ENCODE measurements at places on chromosomes 3 and 15.

GRCh38 chr3:176562331-176562730 is 635.0 kb downstream of the TBL1XR1 start:
- DNase-seq = no peak

GRCh38 chr3:55364421-55364820 is 122.7 kb downstream of the WNT5A start:
- no peak for DNase-seq

DNA sequence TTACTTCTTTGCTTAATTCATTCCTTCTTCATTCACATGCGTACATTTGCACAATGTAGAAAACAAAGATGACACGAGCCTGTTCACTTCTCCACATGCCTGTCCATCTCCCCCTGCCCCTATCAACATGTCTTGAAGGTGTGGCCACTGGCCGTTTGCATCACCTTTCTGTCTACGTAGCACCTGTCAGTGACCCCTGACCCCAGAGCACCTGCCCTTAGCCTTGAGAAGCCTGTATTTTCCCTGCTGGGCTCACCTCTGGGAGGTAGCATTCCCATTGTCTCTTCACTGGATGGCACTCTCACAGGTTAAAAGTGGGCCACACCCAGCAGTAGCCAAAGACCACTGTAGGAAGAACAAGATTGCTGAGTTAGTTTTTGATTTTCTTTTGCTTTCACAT is 234.1 kb downstream of the THSD4 start:
- DNase-seq = no peak

DNA sequence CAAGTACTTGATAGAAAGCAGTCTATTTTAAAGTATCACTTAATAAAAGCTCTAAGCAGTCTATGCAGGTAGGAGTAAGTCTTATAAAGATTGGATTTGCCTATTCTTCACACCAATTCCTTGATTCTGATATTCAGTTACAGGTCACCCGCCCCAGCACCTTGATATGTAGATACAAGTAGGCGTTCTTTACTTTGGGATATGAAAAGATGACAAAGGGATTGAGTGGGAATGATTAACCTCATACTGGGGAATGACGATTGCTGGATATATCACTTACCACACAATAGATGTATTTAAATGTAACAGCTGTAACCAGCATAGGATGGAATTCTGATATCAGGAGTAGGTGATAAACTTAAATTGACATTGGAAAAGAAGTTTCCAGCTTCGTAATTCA is 47.1 kb downstream of the HHLA2 start:
- no peak for DNase-seq

GRCh38 chr3:101179637-101180036 is 140.7 kb downstream of the IMPG2 start:
- DNase-seq = no peak

- DNase-seq = peak; percentile 9
These were observed 490.2 kb upstream of the ADAMTS9 start for GRCh38 chr3:65177960-65178376.

- no peak for DNase-seq
These were observed 646.0 kb upstream of the CFAP20DC start for GRCh38 chr3:59695860-59696259.

DNA sequence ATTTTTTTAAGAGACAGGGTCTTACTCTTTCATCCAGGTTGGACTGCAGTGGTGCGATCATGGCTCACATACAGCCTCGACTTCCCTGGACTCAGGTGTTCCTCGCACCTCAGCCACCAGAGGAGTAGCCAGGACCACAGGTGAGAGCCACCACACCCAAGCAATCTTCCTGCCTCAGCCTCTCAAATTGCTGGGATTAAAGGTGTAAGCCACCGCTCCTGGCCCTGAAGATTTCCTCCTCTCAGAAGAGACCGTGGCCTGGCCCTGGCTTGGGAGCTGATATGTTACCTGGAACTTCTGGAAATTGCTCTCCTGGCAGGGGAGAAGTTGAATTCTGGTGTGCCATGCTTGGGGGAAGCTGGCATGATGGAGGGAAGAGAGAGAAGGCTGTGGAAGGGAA is 36.2 kb downstream of the PPCDC start:
- DNase-seq = no peak

DNA sequence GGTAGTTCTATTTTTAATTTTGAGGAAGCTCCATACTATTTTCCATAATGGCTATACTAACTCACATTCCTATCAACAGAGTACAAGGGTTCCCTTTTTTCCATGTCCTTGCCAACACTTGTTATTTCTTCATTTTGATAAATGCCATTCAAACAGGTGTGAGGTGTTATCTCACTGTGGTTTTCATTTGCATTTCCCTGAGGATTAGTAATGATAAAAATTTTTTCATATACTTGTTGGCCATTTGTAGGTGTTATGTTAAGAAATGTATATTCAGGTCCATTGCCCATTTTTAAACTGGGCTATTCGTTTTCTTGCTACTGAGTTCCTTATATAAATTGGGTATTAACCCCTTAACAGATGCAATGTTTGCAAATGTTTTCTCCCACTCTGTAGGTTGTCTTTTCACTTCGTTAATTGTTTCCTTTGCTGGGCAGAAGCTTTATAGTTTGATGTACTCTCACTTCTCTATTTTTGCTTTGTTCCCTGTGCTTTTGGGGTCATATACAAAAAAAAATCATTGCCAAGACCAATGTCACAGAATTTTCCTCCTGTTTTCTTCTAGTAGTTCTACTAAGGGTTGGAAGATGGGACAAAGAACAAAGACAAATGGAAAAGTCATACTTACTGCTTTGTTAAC is 11.0 kb upstream of the VPS39 start:
- DNase-seq = no peak

- DNase-seq = peak; percentile 13
These were observed 25.2 kb downstream of the SNAPC5 start for GRCh38 chr15:66472176-66472999.

GRCh38 chr15:96362011-96362754 is 31.7 kb downstream of the NR2F2 start:
- DNase-seq = no peak

DNA sequence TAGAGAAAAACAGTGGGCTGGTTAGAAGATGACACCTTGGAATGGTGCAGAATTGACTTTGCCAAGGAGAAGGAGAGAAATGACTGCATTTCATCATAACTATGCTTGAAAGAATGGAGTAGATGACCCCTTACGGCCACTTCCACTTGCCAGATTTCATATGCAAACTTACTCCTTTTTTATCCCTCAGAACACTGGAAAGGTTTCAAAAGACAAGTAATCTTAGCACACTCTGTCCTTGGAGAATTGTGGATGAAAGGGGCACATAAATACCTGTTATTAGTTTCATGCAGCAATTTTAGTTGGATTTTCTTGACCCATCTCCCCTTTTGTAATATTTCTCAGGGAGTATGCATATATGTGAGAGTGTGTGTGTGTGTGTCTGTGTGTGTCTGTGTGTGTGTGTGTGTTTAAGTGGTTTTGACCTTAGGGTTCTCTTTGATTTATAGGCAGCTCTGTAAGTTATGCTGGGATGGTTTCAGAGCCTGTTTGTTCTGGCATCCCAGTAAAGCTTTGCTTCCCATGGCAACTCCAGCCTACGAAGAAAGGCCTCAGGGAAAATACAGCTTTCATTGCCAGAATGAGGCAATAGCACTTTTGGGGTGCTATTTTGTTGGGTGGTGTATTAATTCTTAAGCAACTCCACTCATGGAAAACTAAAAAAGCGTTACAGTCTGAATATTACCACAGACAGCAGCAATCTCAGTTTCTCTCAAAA is 122.2 kb upstream of the TP63 start:
- DNase-seq = peak; percentile 59

- DNase-seq = peak; percentile 86
These were observed 609.7 kb downstream of the MCTP2 start for GRCh38 chr15:94840794-94841783.
